ENCODE measurements at places on chromosomes 11 and 22.

DNA sequence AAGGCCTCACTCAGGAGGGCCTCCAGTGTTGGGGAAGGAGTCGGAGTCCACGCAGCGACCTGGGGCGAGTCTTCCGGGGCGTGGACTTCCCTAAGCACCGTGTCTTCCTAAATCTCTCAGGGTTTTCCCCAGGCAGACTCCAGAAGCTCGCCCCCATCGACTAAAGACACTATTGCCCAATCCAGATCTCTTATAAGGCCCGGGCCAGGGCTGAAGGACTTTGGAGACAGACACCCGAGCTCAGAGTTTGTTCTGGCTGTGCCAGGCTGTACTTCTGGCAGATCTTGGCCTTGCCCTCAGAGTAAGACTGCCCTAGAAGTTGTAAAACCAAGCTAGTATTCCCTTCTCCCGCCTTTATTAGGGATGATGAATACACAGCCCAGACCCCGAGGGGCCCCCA lies 191.4 kb downstream of the BUD13 start:
- DNase-seq: no peak

- DNase-seq: no peak
Measured at GRCh38 chr11:8998017-8998416, 5.8 kb downstream of the NRIP3 start.

DNA sequence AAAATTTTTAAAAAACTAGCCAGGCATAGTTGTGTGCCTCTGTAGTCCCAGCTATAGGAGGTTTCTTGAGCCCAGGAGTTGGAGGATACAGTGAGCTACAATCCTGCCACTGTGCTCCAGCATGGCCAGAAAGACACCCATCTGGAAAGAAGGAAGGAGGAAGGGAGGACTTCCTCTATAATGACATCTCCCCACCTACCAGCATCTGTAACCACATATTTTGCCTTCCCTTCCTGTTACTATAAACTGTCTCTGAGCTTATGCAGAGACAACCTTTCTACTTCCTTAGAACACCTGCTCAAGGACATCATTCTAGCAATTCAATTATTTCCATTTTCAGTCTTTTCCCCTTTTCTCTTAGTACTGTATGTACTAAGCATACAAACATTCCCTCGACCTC lies 2.2 kb upstream of the NUP160 start:
- DNase-seq: no peak

GRCh38 chr22:32475468-32476010 lies 928 bp downstream of the FBXO7 start:
- DNase-seq: no peak
